ENCODE measurements at places on chromosomes 1 and 21. TPM values are rescaled to one million over a fixed set of nuclear protein-coding genes. Genes with fewer than 3 reads are reported as not detected.

Gene ACKR1
- 0.64 TPM for total RNA-seq

Gene EPHA2
- 14.9 TPM for total RNA-seq

Gene KCNA3
- 0.64 TPM for total RNA-seq

Gene PTPN22
- 0.16 TPM for total RNA-seq

Gene TRIM62
- 5.1 TPM for total RNA-seq

Gene RNU1-1
- under 0.01 TPM for total RNA-seq

Gene SPOCD1
- 15.3 TPM for total RNA-seq

Data from epithelial cell of alveolus of lung (primary cell).